Effector memory CD8-positive, alpha-beta T cell (primary cell): ENCODE measurements at places on chromosomes 7 and 10.

- no peak for DNase-seq
Observed at GRCh38 chr7:46710927-46711326, 789.9 kb upstream of the IGFBP3 start.

DNA sequence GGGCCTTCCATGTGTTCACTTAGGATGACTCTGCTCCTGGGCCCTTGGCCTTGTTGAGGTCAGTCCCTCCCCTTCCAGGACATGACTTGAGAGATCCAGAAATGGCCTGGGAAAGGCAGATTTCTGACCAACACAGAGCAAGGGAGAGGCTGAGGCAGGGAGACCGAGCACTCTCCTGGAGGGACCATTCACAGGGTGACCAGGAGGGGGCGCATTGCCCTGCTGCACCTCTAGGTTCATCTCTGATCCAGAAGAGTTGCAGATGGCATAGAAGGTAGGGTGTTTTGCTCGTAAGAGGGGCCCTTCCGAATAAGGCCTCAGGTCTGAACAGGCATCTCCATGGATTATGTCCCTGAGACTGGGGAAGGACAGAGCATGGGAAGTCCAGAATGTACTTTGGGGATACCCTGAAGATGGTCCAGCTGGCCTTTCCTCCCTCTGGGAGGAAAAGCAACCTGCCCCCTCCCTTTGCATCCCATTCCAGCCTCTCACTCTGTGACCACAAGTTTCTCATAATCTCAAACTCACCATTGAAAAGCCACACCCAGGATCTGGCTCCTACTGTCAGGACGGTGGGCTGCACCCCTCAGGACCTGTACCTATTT, 6.6 kb downstream of the DMBT1 start:
- DNase-seq: peak; percentile 19

- no peak for DNase-seq
Observed at GRCh38 chr7:113044394-113044793, 42.2 kb downstream of the GPR85 start.

DNA sequence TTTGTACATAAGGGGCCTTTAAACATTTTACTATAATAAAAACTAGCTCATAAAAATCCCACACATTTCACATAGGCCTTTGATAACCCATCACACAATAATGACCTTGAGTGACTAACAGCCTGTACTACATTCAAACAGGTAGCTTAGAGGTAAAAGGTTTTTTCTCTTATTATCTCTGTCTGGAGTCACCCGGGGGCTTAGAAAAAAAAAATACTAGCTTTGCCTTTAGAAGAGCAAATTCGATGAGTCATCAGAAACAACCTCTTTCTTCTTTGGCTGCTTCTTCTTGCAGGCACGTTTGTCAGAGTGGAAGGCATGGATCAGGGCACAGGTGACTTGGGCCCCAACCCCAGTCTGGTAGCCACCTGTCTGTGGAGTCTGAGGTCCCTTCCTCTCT, 43.4 kb upstream of the ADO start:
- no peak for DNase-seq

DNA sequence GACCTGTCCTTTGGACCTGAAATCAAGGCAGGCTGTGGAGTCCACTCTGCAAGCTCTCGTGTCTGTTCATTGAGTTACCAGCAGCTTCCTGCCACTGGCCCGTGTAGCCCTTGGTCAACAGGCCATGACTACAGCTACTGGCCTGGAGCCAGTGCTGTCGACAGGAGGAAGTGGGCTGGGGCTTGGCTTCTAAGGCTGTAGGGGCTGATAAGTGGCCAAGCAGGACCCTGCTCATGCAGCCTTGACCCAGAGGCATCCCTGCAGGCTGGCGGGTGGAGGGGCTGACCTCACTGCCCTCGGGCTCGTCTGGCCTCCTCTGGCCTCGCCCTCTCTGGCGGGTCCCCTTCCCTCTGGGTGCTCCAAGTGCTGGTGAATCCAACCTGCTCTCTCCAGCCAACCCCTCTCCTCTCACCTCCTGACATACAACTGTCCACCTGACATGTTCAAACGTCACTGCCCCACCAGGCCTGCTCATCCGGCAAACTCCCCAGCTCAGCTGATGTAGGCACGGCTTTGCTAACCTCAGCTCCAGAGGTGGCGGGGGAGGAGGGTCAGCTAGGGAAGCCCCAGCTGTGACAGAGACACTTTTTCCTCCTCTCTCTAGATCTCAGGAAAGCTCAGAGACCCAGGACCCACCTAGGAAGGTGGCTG, 188.6 kb upstream of the LYZL2 start:
- DNase-seq: no peak

- peak; percentile 10 for DNase-seq
Observed at GRCh38 chr10:58064714-58065528, 202.8 kb downstream of the IPMK start.

GRCh38 chr7:102270178-102270887, 16.3 kb upstream of the SH2B2 start:
- no peak for DNase-seq

GRCh38 chr7:25665374-25665773, 437.1 kb upstream of the NPVF start:
- no peak for DNase-seq

DNA sequence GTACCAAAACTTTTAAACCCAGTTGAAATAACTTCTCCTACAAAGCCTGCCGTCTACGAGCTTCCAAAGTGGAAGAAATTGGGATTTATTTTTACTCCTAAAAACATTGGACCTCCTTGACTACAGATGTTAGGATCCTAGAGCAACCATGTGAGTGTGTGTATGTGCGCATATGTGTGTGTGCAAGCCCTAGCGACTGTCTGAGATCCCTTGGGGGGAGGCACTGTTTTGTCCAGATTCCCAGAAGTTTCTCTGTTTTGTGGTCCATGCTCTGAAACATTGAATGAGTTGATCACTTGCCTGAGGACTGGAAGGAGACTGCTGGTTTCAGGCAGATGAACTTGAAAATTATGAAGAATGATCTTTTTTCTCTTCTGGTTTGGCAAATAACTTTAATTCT, 312.3 kb upstream of the ZNF32 start:
- no peak for DNase-seq

DNA sequence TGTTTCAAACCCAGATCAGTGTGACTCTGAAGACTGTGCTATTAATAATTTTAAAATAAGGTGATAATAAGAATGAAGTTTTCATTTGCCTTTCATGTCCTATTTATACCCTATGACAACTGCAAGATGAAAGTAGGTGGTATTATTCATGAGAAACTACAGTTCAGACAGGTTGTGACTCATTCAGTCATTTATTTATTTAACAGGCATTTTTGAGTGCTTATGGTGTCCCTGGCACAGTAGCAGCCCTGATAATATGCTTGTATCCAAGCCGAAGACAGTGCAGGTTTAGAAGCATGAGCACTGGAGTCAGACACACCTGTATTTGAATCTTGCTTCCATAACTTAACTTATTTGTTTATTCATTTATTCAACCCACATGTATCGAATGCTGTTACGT, 87.1 kb downstream of the FZD1 start:
- no peak for DNase-seq

GRCh38 chr7:106125417-106125816, 13.3 kb upstream of the SYPL1 start:
- no peak for DNase-seq

- DNase-seq: no peak
Observed at GRCh38 chr7:124462249-124462648, 303.3 kb downstream of the GPR37 start.

DNA sequence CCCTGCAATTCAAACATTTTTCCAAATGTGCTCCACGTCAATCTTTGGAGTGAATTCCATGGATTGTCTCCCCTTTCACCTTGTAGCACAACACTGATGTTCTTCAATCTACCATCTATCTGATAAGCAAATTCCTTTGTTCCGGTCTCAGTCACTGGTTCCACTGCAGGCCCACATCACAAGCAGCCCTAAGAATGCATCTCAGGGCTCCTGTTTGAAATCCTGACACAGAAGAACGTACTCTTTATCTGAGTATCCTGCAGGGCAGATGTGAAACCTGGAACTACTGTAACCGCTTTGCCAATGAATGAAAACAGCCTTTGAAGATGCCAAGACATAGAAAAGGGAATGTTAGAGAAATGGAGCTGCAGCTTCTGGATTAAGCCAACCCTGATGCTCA, 62.9 kb upstream of the FAM133B start:
- DNase-seq: no peak

DNA sequence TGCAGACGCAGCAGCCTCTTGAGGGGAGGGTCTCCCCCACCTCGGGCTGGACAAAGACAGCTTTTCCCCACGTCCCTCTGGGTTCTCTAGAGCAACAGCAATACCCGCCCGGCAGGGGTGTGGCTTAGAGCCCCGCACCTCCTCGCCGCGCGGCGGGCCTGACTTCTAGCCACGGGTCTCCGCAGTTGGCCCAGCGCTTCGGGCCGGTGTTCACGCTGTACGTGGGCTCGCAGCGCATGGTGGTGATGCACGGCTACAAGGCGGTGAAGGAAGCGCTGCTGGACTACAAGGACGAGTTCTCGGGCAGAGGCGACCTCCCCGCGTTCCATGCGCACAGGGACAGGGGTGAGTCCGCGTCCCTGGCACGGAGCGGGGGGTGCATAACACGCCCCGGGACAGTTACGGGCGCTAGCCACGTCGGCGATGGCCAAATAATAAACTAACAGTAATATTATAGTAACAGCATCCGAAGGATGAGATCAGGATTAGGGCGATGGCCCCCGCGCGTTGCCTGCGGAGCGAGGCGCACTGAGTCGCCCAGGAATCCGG, 1.2 kb downstream of the CYP2E1 start:
- DNase-seq: no peak

GRCh38 chr10:22434521-22434920, 89.2 kb downstream of the SPAG6 start:
- no peak for DNase-seq

GRCh38 chr7:101582971-101583370, 46.1 kb downstream of the MYL10 start:
- DNase-seq: no peak

DNA sequence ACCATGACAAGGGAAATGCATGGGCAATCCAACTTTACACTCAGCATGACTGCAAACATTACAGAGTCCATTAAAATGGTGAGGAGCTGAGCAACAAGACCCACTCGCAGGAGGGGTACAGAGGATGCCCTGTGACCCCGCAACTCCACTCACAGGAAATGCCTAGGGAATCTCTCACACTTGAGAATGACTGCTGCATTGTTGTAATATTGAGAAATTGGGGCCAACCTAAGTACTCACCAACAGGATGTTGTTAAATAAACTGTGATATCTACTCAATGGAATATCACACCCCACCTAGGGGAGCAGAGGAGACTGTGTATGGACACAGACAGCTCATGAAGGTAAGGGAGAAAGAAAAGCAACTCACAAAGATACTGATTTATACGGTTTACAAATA, 53.4 kb upstream of the CAMK2B start:
- no peak for DNase-seq

DNA sequence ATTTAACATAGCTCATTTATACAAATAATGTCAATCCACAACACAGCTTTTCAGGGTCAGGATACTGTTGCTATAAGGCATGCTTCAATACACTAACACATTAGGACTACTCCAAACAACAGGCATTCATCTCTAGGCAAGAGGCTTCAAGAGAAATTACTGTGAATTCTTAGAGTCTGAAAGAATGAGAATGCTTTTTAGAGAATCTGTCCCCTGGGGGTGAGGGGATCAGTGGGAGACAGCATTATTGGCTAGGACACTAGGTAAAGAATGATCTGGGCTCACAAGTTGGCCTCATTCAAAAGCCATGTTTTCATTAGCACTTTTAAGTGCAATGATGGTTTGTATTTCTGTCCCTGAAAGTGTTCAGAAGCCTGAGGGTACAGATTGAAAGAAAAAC, 132.6 kb downstream of the SEMA3D start:
- no peak for DNase-seq

DNA sequence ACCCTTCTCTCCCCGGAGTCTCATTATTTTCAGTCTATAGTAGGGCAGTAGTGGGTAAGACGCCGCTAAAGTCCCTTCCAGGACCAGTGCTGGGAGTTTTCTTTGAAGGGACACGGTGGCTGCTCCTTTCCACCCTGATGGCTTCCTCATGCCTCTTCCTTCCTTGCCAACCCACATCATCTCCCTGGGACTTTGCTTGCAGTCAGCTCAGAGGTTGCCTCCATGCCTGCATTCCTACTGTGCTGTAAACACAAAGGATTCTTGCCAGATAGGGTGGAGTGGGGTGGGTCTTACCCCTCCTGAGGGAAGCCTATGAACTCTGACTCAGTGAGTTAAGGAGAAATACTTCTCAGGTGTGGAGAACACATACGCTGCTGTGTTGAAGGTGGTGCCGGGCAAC, 59.9 kb upstream of the IGFBP3 start:
- DNase-seq: no peak

- DNase-seq: no peak
Observed at GRCh38 chr10:9625304-9625703, 1392.4 kb upstream of the CELF2 start.

- no peak for DNase-seq
Observed at GRCh38 chr7:70037171-70037933, 439.1 kb downstream of the AUTS2 start.

DNA sequence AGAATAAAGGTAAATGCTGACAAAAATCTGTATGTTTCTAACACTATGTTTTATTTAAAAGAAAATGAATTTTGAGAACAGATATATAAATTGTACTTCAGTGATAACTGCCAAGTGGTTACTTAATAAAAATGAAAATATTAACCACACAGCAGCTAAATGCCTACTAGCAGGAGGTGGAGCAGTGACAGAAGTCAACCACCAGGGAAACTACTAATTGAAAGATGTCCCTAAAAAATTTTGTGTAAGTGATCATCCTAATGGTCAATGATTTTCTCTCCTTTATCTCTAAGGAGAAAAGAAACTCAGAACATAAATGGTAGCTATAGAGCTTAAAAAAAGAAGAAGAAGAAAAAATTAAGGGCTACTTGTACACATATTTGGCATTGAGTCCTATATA, 22.9 kb downstream of the WNT16 start:
- no peak for DNase-seq

- no peak for DNase-seq
Observed at GRCh38 chr7:23072922-23073321, 32.7 kb upstream of the KLHL7 start.

GRCh38 chr7:139340808-139341057, 404 bp upstream of the FMC1 start:
- no peak for DNase-seq

DNA sequence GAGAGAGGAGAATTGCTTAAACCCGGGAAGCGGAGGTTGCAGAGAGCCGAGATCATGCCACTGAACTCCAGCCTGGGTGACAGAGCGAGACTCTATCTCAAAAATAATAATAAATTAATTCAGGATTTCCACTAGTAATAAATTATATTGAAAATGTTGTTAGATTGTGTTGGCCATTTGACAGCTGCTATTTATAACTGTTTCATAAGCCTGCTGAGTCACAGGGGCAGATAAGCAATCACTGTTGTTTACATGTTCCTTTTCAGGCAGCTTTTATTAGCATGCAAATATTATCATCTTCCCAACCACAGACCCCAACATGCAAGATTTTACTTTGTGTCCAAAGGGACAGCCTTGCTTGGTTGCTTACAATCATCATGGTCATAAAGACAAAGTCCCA, 49.5 kb upstream of the ZNF138 start:
- no peak for DNase-seq

GRCh38 chr7:84154991-84155781, 39.4 kb downstream of the SEMA3A start:
- DNase-seq: no peak

GRCh38 chr10:47349941-47350371, 1.8 kb downstream of the RBP3 start:
- no peak for DNase-seq
